ENCODE measurements at places on chromosomes 3 and 15.

- DNase-seq: no peak
Observed at GRCh38 chr15:83144771-83145170, 37.3 kb downstream of the TM6SF1 start.

- no peak for DNase-seq
Observed at GRCh38 chr15:45743426-45744235, 108.8 kb downstream of the SQOR start.

DNA sequence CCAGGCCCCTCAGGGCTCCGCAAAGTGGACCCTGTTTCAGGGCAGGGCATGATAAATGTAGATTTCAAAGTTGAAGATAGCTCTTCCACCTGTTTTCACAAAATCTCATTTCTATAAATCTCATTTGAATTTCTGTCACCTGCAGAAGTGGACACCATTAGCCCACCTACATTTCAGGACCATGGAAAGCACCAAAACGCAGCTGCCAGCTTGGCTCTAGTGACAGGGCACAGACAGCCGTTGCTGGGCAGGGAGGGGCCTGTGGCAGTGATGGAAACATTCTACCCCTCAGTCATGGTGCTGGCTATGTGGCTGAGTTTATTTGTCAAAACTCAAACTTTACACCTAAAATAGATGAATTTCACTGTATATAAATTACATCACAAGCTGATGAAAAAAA, 40.4 kb downstream of the PRR23E start:
- no peak for DNase-seq

GRCh38 chr3:106376016-106376570, 507.3 kb upstream of the CBLB start:
- no peak for DNase-seq

GRCh38 chr3:27914199-27914598, 192.1 kb upstream of the EOMES start:
- no peak for DNase-seq

DNA sequence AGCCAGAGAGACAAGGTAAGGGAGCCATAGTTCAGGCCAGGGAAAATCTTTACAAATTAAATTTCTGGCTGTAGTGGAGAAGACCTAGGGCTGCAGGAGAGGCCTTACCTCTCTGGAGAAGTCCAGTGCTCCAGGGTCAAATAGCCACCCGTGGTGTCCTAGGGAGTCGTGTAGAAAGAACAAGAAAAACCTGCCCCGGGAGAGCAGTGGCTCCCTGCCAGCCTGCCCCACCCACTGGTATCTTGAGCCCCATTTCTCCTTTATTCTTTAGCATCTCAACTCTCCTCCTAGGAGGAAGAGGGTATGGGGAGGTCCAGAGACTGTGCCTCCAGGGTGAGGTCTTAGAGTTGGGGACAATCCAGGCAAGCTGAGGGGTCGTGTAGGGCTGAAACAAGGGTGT, 32.1 kb upstream of the NTRK3 start:
- no peak for DNase-seq

GRCh38 chr3:46812237-46812791, 50.9 kb downstream of the MYL3 start:
- no peak for DNase-seq

DNA sequence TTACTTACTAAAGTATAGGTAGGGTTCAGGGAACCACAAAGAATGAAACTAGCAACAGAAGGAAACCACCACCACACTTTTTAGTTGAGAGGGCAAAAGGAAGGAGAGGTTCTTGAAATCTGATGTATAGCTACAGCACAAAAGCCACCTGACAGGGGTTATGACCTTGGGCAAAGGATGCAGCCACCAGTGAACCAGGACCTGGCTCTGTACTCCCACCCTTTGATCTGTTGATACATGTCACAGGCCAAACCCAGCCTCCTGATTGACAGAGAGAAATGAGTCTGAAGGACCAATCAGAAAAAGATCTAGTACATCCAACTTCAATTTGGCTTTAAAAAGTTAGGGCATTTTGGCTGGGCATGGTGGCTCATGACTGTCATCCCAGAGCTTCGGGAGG, 20.0 kb upstream of the BLM start:
- DNase-seq: no peak

GRCh38 chr3:163957072-163957471, 1121.2 kb downstream of the SI start:
- no peak for DNase-seq

DNA sequence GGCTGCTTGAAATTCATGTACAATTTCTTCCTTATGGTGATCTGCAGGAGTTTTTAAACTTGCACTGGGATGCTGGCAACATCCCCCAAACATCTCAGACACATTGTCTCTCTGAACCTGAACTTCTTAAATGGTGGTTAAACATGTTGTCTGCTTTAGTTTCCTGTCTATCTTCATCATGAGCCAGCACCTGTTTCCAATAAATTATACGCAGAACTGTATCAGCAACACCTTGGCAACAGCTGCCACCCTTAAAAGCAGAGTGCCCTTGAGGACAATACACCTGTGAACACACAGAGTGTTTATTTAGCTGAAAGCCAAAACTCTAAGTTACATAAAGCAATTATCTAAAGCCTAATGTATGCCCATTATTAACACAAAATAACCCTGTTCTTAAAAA, 242.9 kb downstream of the WNT5A start:
- DNase-seq: no peak

- no peak for DNase-seq
Observed at GRCh38 chr3:98109807-98110549, 20.5 kb upstream of the OR5H1 start.

GRCh38 chr3:45426161-45426560, 37.8 kb downstream of the LARS2 start:
- DNase-seq: no peak

DNA sequence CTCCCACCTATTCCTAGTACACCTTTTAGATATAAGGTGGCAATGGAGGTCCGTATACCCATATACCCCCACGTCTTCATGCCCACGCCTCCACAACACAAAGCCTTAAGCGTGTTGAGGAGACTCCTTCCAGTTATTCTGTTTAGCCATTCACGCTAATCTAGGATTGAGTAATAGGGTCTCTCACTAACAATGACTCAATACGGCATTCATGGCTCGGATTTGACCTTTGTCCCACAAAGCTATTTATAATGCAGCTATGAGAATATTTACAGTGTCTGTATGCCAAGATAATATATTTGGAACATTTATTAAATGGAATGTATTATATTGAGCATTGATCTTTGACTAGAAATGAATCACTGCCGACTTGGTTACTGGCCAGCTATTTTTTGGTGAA, 215.8 kb downstream of the KCNH8 start:
- no peak for DNase-seq
